Amniotic stem cell (primary cell): ENCODE measurements at places on chromosomes 13 and 19.

DNA sequence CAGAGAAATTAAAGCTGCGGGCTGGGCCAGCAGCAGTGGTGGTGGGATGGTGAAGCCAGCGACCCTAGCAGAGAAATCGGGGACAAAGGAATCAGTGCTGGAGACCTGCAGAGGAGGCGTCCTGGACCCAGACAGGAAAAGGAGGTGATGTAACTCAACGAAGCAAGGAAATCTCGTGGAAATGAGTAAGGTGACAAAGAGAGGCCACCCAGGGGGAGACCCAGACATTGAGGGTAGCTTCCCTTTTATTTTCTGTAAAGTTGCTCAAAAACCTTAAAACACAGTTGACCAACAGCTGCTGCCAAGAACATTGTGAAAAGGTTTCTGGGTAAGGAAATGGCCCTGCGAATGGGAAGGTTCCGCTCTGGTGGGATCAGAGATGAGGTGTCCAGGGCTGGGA is 13.3 kb upstream of the RETN start:
- no peak for DNase-seq

- peak; percentile 6 for DNase-seq
These were observed 524 bp downstream of the NAA16 start for GRCh38 chr13:41311406-41312175.

GRCh38 chr13:53778937-53779336 is 750.3 kb downstream of the OLFM4 start:
- DNase-seq = no peak

- no peak for DNase-seq
These were observed 7.1 kb upstream of the PNMA8A start for GRCh38 chr19:46478356-46478986.

DNA sequence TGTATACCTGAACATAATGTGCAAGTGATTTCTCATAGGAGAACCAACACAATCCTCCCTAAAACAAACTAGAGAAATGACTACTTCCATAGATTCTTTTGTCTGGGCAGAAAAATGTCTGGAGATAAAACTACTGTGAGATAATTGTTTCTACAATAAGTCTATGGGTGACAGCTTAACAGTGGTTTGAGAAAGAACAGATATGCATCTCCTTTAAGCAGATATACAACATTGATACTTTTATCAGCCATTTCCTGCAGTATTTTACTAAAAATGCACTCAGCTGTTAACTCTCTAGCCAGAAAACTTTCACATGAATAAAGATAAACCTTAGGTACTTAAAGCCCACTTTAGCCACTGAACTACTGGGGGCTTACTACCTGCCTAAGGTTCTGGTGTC is 1132.4 kb downstream of the EFNB2 start:
- no peak for DNase-seq

DNA sequence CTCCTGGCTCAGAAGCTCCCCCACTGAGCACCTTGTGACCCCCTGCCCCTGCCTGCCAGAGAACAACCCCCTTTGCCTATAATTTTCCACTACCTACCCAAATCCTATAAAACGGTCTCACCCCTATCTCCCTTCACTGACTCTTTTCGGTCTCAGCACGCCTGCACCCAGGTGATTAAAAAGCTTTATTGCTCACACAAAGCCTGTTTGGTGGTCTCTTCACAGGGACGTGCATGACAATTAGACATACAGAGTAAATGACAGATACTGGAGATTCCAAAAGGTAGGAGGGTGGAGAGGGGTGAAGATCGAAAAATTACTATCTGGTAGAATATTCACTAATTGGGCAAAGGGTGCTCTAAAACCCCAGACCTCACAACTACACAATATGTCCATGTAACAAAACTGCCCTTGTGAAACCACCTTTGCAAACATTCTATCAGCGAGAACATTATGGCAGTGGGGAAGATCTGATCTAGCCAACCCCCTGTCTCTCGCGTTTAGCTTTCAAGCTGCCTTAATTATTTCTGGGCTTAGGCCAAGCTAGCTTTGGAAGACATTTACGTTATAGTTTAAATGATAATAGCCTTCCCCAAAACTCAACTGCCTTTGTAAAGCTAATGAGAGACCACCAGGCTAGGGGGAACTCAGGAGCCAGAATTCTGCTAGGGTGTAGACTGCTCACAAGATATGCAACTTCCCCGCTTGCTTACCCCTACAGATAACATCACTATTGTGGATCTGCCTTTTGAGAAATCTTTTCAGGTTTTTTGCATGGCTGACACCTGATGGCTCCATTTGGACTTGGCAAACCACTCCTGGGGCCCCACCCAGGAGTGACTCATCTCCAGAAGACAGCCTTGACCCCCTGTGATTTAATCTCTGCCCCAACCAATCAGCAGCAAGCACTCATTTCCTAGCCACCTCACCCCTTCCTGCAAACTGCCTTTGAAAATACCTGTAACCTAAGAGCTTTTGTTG is 1534.0 kb upstream of the SPRY2 start:
- no peak for DNase-seq

- DNase-seq = no peak
These were observed 465.7 kb downstream of the TBC1D4 start for GRCh38 chr13:75016225-75016624.

DNA sequence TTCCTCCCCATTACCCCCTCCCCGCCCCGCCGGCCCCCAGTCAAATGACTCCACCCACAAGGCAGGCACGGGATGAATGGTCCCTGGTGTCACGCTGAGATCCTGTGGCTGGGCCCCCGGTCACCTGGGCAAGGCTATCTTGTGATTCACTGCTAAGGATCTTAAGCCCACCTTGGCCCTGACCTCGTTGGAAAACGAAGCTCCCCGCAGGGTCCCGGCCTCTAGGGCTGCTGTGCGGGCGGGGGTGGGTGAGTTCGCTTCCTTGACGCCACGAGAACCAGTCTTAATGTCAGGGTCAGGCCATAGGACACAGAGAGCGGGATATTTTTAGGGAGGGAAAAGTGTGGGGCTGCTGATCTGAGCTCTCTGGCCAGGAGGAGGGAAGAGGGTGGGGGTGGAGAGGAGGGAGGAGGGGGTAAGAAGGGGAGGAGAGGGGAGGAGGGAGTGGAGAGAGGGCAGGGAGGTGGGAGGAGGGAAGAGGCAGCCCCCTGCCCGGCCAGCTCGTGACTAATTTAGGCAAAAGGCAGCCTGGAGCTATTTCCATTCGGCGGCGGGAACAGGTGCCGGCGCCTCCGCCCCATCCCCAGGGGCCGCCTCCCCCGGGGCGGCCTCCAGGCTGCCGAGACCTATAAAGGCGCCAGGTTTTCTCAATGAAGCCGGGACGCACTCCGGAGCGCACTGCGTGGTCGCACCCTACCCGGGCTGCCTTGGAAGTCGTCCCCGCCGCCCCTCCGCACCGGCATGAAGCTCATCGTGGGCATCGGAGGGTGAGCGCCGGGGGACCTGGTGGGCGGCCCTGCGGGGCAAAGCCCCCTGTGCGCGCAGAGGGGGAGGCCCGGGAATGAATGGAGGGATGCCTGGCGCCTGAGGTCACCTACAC is at the start of gene NMRK2:
NMRK2 (plus strand) TSS at position 139 of the 880 bp plus-strand sequence; CDS start at position 742, 603 bp downstream.
- no peak for DNase-seq

DNA sequence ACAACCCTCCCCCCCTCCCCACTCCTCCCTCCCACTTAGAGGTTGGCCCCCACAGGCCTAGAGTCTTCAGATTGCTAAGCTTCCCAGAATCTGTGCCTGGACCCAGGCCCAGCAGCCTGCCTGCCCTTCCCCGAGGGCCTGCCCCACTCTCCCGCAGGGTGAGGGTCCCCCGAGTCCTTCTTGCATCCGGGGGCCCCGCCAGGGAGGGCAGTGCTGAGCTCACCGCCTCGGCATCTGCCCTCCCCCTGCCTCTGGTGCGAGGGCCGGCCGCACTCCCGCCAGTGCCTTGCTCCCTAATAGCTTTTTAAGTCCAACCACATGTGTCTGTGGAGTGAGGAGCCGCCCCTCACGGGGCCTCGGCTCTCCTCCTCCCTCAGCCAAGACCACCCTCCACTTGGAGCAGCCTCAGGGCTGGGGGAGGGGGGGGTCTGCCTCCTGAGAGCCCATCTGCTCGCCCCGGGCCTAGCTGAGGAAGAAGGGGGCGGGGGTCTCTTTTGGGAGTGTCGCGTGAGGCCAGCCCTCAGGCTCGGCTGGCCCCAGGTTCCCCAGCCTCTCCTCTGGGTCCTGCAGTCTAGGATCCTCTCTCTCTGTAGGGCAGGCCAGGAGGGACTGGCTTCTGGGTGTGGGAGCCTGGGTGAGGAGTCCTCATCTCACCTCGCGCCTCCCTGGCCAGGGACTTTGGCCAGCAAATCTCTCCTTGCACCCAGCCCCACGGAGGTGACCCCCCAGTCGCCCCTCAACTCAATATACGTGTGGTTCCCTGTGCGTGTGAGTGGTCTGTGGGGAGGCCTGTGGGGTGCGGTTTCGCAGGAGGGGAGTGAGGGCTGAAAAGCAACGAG is 47.2 kb downstream of the LYL1 start:
- peak; percentile 30 for DNase-seq

DNA sequence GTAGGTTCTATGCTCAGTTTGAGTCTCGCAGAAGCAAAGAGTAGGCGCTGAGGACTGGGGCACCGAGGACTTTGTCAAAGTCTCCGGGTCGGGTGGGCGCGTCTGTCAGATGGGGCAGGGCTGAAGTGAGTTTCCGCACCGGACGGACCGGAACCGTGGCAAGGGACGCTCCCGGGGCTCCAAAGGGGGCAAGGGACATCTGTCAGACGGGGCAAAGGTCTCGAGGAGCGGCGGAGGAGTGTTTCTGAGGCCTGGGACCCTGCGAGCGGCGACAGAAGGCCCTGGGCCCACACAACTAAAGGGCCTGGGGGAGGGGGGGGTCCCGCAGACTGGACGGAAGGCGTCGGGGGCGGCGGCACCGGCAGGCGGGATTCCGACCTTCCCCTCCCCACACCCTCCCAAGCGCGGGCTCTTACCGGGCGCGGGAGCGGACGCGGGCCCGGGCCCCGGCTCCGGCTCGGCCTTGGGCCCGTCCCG is 13.3 kb upstream of the AKAP8L start:
- DNase-seq = no peak

DNA sequence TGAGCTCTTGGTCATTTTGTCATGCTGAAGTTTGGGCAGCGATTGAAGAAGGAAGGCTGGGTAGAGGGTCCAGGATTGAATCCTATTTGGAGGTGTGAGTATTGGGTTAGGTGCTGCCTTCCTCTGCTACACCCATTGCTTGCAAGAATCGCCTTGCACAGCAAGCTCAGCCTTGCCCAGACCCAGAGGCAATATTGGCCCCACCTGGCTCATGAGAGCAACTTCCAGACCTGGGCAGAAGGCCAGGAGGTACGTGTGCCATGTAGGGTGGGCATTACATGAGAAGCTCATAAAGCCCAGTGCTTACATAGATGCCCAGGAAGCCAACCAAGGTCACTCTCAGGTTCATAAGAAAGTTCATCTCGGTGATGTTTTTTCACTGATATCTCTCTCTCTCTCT is 718.0 kb downstream of the EFNB2 start:
- DNase-seq = no peak

- DNase-seq = no peak
These were observed 21.7 kb upstream of the ZNF429 start for GRCh38 chr19:21483589-21484170.

DNA sequence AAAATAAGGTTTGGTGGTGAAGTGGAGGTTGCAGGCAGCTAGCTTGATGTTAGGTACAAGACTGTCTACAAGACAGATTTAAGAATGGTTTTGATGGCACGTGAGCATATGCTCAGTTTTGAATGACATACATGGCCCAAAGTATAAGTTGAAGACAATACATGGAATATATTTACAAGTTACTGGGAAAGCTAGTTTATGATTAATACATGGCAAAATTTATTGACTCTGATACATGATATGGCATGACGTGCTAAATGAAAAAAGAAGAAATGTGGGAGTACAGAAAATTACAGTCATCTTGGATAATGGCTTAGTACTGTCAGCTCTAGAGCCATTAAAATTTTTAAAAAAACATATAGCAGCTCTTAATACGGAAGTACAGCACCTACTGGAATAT is 4.4 kb downstream of the KLF5 start:
- no peak for DNase-seq

DNA sequence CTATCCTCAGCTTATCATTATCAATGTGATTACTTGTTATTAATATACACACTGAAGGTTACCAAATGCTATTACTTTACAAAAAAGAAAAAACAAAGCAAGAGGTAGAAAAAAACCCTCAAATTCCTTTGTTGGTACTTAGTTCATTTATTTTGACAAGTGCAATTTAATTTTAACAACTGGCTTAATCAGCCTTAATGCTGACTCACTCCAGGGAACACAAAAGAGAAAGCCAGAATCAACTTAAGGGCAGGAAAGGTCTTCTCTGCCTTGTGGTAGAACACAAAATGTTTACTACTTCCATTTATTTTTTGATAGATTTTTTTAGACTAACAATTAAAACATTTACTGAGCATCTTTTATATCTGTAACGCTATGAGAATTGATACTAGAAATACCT is 417.1 kb downstream of the PCDH17 start:
- no peak for DNase-seq

GRCh38 chr19:35310811-35311465 is 18.0 kb upstream of the CD22 start:
- DNase-seq = no peak

- DNase-seq = no peak
These were observed 6.4 kb upstream of the NFIC start for GRCh38 chr19:3359919-3360420.

- DNase-seq = no peak
These were observed 34.7 kb downstream of the DCT start for GRCh38 chr13:94444826-94445225.

DNA sequence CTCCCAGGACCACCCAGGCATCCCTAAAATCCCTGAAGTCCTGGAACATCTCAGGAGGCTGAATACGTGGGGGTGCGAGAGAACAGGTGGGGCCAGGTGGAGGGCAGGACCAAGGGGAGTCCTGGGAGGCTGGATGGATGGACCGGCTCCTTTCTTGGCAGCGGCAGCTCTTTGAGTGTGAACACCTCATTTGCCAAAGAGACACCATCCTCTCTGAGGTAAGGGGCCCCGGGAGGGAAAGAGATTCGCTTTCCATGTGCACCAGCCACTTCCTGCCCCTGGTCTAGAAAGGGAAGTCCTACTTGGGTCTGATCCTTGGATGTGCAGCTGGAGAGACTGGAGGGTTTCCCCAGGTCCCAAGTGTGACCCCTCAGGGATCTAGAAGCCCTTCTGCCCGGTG is 16.2 kb downstream of the PTH2 start:
- DNase-seq = no peak

GRCh38 chr19:53158119-53158656 is 665 bp downstream of the ZNF347 start:
- DNase-seq = no peak

GRCh38 chr13:30253830-30254229 is 53.5 kb downstream of the KATNAL1 start:
- DNase-seq = no peak

GRCh38 chr19:11034449-11035213 is 54.6 kb upstream of the LDLR start:
- no peak for DNase-seq
